ENCODE measurements at places on chromosomes 13 and 19.

GRCh38 chr13:77345150-77345780 lies 18.4 kb upstream of the MYCBP2 start:
- DNase-seq, result no peak

GRCh38 chr13:80496721-80497397 lies 155.9 kb upstream of the SPRY2 start:
- no peak for DNase-seq

DNA sequence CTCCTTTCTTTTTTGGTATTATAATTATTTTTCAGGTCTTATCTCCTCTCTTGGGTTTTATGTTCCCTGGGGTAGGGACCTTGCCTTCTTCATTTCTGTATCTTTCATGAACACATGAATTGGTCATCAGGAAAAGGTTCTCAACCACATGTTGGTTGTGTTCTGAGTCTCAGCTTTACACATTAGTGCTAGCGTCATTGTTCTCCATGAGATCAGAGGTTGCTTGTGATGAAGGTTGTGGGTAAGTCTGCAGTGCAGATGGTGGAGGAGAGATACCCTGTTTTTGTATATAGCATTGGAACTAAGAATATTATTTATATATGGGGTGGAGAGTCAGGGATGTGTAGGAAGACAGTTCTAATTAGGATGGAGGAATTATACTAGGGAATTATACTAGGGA lies 24.5 kb upstream of the CEACAM8 start:
- DNase-seq, result no peak

GRCh38 chr19:2680808-2681207 lies 21.7 kb downstream of the GNG7 start:
- no peak for DNase-seq

GRCh38 chr19:2132731-2133490 lies 18.5 kb downstream of the AP3D1 start:
- no peak for DNase-seq

GRCh38 chr19:5806133-5806489 lies 1.2 kb downstream of the NRTN start:
- no peak for DNase-seq

GRCh38 chr19:52171321-52172169 lies at the start of gene ZNF836:
Gene ZNF836, minus strand, starts transcription at chr19:52171621. Its CDS starts 3,549 bp downstream, at chr19:52168072.
- DNase-seq, result peak; percentile 33

GRCh38 chr13:110664673-110665072 lies 41.2 kb downstream of the CARS2 start:
- no peak for DNase-seq

DNA sequence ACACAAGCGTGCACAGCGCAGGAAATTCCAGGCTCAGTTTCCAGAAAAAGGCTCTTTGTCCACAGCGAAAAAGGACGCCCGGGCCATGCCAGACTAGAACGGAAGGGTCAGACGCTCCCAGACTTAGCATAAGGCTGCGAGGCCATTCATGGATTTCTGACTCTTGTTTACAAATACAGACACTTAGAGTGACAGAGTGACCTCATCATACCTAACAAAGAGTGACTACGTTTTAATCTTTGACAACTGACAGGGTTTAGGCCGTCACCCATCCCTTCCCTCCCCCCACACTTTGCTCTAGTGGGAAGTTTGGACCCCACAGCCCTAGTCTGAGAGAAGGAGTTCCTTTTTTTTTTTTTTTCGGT lies 418 bp upstream of the ZNF709 start:
- DNase-seq, result no peak

GRCh38 chr13:36341718-36342117 lies 4.5 kb downstream of the SPART start:
- DNase-seq, result no peak

- DNase-seq, result no peak
These were observed 12.3 kb upstream of the GNG8 start for GRCh38 chr19:46648060-46648960.

- DNase-seq, result no peak
These were observed 19.9 kb downstream of the SERPINE3 start for GRCh38 chr13:51359352-51359751.

GRCh38 chr19:3482507-3483225 lies 575 bp downstream of the SMIM44 start:
- no peak for DNase-seq

DNA sequence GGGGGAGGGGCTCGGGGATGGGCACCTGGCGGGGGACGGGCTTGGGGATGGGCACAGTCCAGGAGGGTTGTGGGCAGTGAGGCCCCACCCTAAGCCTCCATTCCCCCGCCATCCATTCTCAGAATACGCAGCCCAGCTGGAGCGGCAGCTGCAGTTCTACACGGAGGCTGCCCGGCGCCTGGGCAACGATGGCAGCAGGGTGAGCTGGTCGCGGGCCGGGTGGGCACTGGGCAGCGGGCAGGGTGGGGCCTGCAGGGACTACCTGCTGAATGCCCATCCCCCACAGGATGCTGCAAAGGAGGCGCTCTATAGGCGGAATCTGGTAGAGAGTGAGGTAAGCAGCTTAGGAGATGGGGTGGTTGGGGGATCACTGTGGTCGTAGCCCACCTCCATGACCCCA lies 8.3 kb downstream of the PODNL1 start:
- DNase-seq, result no peak

DNA sequence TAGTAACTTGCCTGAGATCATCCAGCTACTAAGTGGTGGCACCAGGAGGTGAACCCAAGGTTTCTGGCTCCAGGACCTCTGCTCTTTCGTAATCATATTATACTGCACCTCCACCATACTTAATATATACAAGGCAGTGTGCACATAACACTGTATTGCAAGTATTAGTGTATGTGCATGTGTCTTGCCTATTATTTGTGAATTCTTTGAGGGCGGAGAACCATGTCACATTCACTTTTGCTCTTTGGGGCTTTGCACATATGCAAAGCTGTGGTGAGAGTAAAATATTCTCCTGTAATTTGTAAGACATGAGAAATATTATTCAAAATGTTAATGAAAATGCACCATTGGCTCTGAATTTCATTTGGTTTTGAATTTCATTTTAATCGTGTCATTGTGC lies 78.6 kb downstream of the DGKH start:
- no peak for DNase-seq

GRCh38 chr13:23588666-23589065 lies 18.5 kb downstream of the TNFRSF19 start:
- no peak for DNase-seq

- DNase-seq, result no peak
These were observed 948.3 kb downstream of the SLITRK1 start for GRCh38 chr13:82934000-82934399.

GRCh38 chr19:46733690-46734292 lies 12.1 kb upstream of the FKRP start:
- DNase-seq, result no peak

DNA sequence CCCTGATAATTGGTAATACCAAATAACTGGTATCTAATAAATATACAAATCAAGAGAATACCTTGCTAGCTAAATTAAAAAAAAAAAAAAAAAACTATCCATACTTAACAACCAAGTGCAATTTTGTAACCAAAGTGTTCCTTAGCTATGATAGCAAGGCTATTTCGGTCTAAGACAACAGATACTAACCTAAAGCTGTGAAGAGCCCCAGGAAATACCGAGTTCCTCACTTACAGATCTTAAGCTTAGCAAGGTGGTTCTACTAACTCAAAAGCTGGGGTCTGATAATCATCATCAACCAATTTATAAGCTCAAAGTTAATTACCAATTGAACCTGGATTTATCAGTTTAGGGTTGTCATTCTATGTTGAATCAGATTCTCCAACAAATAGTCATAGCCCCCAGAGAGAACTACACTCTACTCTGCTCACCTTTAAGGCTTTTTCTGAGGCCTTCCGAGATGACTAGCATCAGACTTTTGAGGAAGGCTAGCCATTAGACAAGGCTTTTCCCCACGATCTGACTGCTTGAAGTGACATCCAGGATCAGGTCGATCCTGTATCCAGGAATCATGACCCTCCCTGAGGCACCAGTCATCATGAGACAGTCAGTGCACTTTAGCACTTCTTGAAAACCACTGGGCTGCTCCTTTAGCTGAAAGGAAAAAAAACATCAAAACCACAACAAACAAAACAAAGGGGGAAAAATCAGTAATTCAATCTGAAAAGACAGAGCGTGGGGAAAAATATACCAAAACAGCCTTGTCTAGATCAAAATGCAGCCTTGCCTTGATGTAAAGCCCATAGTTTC lies 31.9 kb downstream of the INTS6 start:
- DNase-seq, result no peak
